Natural killer cell (primary cell): ENCODE measurements at places on chromosomes 1 and 21. TPM values are rescaled to one million over a fixed set of nuclear protein-coding genes. Genes with fewer than 3 reads are reported as not detected.

DNA sequence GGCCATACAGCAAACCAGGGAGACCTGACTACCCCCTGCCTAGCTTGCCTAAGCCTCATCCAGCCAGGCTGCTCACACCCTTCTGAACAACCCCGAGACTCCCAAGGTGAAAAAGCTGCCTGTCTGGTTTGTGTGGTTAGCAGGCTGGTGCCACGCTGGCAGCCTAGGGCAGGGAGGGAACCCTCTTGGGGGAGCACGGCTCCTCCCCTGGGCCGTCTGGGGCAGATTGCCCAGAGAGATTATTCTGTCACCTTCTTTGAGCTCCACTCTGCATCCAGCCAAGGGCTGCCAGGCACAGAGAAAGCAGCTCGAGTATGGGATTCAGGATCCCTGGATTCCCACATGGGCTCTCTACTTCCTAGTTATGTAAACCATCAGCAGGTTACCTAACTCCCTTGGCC is 27.5 kb upstream of the TCEA3 start:
- DNase-seq: no peak

DNA sequence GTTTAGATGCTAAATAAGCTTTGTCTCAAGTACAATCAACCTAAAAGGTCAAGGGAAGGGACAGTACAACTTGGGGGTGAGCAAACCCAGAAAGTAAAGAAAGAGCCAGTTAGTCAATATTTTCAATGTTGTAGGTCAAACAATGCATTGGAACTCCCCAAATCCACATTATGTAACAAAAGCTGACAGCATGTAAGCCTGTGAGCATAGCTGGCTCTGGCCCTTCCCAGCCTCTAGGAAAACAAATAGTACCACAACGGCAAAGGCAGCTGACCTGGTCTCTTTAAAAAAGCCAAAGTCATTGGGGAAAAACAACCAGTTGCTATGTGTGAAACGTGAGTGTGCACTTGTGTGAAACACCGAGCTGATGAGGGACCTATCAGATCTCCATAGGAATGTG is 3.4 kb downstream of the CBR1 start:
- DNase-seq: no peak

DNA sequence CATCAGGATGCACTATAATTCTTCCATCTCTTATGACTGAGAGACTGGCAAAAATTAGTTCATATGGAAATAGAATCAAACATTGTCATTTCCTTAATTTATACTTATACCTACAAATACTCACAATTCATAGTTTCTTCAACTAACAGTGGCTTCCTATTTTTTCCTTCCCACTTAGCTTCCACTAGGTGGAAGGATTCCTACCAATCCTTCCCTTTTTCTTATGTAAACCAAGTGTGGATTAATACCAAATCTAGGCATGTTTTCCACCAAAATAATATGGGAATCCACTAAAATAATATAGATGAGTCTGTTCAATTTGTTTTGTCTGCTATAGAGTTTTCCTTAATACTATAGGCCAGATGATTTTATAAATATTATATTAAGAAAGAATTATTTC is 1537.1 kb downstream of the PLA2G4A start:
- no peak for DNase-seq

- DNase-seq: no peak
Observed at GRCh38 chr1:43149889-43150288, 22.2 kb downstream of the EBNA1BP2 start.

DNA sequence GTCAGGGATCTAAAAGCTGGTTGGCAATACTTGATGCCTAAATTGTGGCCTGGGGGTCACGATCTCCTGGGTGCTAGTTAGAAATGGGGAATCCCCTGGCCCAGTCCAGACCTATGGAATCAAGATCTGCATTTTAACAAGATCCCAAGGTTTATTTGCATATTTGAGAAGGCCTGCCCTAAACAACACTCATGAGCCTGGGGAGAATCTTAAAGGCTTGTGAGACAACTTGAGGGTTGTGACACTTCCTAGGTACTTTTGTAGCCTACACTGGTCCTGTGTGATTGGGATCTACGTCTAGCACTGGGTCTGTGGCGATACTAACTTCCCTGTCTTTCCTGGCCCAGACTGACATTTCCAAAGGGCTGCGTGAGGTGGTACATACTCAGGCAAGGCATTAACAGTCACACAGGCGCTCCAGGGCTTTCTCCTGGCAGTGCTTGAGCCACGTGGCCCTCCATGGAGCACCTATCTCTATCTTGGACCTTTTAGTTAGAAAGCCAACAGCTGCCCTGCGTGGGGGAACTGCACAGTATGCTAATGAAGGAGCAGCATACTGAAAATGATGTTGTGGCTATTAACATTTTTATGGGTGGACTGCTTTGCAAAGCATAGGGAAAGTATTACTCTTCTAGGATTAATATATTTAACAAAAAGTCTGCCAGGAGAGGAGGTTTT is 263.1 kb downstream of the ST6GALNAC3 start:
- DNase-seq: no peak

GRCh38 chr1:34363915-34364314 is 187.2 kb downstream of the C1orf94 start:
- DNase-seq: no peak

GRCh38 chr1:121586369-121587229 is 401.8 kb downstream of the SRGAP2C start:
- DNase-seq: no peak

GRCh38 chr21:44783020-44783696 is 18.5 kb downstream of the UBE2G2 start:
- no peak for DNase-seq

DNA sequence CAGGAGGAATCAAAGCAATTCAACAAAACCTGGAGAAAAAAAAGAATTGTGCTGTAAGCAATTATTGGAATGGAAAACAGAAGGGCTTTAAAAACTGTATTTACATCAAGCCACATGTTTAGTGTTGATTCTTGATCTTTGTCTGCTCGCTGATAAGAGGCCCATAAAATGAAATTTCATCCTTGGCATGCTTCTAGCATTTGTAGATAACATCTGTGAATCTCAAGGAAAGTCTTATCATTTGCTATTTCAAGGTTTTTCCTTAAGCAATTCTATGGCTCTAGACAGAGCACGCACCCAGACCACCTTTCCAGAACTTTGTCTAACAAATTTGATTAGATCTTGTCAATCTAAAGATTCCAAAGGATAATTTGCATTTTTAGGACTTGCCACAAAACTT is 181.0 kb upstream of the FGGY start:
- no peak for DNase-seq

GRCh38 chr1:93437976-93438605 is 9.8 kb upstream of the FNBP1L start:
- peak; percentile 63 for DNase-seq

Gene PIGV
- total RNA-seq: 23.1 TPM

Gene LCE6A
- not detected for total RNA-seq

DNA sequence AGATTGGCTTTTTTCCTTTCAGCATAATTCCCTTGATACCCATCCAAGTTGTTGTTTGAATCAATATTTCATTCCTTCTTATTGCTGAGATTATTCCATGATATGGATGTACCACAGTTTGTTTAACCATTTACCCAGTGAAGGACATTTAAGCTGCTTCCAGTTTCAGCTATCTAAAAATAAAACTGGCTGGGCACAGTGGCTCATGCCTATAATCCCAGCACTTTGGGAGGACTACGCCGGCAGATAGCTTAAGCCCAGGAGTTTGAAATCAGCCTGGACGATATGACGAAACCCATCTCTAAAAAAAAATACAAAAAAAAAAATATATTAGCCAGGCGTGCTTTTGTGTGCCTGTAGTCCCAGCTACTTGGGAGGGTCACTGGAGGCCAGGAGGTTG is 32.6 kb downstream of the SEMA6C start:
- DNase-seq: no peak
